ENCODE measurements at places on chromosomes 12 and 14. TPM values are rescaled to one million over a fixed set of nuclear protein-coding genes. Genes with fewer than 3 reads are reported as not detected.

HSP90AA1 gene
- 252 TPM for total RNA-seq

CNTN1 gene
- total RNA-seq = not detected

LAG3 gene
- total RNA-seq = 0.11 TPM

KRT1 gene
- not detected for total RNA-seq
